ENCODE measurements at places on chromosomes 7 and 10.

- DNase-seq, result no peak
Measured at GRCh38 chr7:64888561-64888900, 14.5 kb upstream of the ZNF273 start.

DNA sequence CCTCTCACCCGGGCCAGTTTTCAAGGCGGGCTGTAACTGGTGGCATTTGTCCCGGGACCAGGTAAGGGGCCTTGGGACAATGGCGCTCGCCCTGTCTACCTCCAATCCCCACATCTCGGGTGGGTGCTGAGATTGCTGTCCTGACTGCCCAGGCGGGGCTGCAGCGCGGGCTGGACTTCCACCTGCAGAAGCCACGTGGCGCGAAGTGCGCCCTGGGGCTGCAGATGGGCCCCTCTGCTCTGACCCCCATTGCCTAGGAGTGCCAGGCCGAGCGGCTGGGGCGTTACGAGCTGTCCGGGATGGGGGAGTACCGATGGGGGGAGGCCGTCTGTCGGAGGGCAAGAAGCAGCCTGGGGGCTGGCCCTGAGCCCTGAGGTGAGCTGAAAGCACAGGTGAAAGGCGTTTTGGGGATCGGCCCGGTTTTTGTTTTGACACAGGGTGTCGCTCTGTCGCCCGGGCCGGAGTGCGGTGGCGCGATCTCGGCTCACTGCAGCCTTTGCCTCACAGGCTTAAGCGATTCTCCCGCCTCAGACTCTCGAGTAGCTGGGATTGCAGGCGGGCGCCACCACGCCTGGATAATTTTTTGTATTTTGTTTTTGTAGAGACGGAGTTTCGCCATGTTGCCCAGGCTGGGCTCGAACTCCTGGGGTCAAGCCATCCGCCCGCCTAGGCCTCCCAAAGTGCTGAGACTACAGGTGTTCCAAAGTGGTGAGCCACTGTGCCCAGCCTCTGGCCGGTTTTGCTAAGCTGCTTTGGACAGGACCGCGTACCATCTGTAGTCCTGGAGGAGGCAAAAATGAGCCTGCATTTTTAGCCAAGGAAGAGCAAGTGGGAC, at the start of gene SFXN2:
Gene SFXN2 (plus strand): TSS at position 16 of the 835 bp plus-strand sequence. CDS start 12,001 bp downstream, outside the sequence.
- peak; percentile 44 for DNase-seq

DNA sequence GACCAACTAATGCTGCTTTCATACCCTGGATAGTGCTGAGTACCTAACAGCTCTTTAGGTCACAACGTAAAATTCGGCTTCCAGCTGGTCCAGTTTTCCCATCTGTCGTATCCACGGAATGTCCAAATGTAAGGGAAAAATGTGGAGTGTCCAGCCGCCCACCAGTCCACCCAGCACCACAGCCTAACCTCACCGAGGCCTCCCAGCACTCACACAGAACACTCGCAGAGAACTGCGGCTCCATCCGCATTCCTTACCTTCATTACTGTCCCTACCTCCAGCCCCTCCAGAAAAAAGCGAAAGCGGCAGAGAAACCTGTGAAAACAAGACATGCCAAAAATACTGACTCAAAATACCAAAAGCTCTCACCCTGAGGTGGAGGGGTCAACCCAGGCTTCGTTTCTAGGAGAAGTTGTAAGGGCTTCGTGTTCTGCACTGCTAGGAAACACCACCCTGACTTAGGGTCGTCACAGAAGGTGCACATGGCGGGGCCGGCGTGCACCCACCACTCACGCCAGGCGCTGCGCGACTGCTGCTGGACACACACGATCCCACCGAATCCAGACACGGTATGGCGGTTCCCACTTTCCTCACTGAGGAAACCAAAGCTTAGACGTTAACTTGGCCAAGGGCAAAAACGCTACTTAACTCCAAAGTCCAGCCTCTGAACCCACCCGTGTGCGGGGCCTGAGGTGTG, 73.9 kb downstream of the AMZ1 start:
- no peak for DNase-seq

- peak; percentile 9 for DNase-seq
Measured at GRCh38 chr7:131302876-131303707, 24.6 kb upstream of the MKLN1 start.

DNA sequence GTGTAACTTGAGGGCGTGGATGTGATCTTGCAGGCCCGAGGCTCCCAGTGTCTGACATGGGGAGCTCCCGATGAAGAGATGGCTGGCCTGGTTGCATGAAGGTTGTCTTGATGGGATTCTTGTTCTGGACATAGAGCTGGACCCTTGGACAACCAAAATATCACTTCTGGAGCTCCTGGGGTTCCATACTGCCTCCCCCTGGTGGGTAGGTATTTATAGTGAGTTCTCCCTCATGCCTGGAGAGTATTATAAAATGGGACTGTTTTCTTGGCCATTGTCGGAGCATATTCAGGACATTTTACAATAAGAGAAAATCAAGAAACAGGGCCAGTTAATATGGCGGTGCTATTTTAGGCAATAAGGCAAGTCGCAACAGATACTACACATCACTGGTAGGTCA, 32.6 kb upstream of the GIMAP8 start:
- DNase-seq, result no peak

DNA sequence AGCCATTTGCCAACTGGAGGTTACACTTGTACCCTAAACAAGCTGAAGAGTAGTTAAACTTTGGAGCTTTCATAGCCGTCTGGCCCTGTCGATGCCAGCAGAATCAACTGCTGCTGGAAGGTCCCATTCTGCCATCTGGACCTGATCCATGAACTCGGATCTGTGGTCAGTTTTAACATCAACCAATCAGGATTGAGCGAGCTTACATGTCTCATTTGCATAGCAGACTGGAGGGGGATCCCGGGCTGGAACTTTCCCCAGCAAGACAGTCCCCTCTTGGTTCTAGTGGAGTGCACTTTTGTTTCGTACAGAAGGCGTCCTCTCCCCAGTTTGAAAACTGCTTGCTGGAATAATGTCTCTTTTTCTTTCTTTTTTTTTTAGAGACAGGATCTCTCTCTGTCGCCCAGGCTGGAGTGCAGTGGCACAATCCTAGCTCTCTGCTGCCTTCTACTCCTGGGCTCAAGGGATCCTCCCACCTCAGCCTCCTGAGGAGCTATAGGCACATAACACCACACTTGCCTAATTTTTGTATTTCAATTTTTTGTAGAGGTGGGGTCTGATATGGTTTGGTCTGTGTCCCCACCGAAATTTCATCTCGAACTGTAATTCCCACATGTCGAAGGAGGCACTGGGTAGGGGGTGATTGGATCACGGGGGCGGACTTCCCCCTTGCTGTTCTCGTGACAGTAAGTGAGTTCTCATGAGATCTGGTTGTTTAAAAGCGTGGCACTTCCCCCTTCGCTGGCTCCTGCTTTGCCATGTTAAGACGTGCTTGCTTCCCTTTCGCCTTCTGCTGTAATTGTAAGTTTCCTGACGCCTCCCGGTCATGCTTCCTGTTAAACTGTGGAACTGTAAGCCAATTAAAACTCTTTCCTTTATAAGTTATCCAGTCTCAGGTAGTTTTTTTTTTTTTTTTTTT, 42.8 kb upstream of the SEPHS1 start:
- DNase-seq, result no peak

DNA sequence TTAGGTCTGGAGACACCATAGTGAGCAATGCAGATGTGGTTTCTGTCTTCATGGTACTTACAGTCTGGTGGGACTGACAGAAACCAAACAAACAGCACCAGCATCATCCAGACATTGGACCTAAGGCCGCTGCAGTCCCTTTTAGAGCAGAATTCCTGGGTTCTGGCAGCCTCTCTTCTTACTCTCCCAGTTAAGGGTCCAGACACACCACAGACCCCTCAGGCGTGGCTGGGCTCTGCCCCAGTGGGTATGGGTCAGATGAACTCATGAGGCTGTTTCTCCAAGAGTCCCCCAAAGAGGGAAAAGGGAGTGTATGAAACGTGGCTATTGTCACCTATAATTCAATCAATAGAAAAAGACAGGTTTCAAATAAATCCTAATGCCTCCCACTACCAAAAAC, 31.3 kb downstream of the PRLHR start:
- no peak for DNase-seq

GRCh38 chr7:141074162-141074991, 513 bp downstream of the TMEM178B start:
- no peak for DNase-seq

DNA sequence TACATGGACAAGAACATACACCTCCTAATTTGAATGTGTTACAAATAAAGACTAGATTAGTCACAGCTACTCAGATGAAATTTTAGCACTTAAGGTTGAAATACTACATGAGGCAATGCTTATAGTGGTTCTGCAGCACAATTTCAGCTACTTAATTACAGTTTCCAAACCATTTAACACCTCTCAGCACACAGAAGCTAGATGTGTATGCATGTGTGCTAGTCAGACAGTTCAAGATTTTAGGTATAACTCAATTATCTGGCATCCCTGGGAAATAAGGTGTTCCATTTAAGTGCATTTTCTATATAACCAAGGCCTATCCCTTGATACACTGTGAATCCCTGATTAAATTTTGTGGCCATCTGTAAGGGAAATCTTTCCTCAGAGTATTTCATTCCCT, 141.8 kb downstream of the CHCHD3 start:
- no peak for DNase-seq

DNA sequence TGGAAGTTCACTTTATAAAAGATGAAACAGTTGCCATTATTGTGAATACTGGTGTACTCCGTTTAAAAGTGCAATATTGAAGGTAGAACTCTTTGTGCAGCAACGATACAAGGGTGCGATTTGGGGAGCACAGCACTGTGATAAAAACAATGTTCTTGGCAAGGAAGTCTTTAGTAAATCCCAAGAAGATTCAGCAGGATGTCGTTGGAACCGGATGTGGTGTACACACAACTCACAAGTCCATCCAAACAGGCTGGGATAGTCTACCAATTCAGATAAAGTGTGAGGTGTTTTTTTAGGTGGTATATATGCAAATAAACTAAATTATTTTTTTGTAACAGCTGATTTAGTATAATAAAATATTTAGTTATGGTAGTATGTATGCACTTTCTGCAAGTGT, 46.7 kb downstream of the ZNF777 start:
- DNase-seq, result no peak

GRCh38 chr10:133258818-133259601, 17.7 kb downstream of the ADAM8 start:
- peak; percentile 57 for DNase-seq

DNA sequence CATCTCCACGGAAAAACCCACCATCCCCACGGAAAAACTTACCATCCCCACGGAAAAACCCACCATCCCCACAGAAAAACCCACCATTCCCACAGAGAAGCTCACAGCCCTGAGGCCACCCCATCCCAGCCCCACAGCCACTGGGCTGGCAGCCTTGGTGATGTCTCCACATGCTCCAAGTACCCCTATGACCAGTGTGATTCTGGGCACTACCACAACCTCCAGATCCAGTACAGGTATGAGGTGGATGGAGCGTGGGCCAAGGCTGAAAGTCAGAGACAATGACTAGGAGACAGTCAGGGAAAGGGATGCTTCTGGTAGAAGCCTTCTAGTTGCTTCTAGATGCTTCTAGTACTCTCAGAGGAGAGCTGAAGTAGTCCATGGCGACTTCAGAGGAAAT, 19.6 kb downstream of the ZAN start:
- no peak for DNase-seq

GRCh38 chr10:14608381-14609001, 166.2 kb downstream of the FAM107B start:
- no peak for DNase-seq

DNA sequence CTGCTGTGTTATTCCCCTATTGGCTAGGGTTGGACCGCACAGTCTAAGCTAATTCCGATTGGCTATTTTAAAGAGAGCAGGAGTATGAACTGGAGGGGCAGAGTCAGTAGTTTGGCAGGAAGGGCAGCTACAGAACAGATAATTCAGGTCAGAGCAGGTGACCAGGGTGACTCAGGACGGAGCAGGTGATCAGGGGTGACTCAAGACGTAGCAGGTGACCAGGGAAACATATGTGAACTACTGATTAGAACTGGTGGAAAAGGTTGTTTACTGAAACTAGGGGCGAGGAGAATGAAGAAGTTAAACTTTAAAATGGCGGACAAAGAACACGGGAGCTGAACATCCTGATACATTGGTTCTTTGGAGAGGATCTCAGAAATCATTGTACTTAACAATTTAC, 102.3 kb downstream of the CCDC7 start:
- no peak for DNase-seq

- no peak for DNase-seq
Measured at GRCh38 chr7:139543801-139544603, 20.5 kb downstream of the CLEC2L start.

DNA sequence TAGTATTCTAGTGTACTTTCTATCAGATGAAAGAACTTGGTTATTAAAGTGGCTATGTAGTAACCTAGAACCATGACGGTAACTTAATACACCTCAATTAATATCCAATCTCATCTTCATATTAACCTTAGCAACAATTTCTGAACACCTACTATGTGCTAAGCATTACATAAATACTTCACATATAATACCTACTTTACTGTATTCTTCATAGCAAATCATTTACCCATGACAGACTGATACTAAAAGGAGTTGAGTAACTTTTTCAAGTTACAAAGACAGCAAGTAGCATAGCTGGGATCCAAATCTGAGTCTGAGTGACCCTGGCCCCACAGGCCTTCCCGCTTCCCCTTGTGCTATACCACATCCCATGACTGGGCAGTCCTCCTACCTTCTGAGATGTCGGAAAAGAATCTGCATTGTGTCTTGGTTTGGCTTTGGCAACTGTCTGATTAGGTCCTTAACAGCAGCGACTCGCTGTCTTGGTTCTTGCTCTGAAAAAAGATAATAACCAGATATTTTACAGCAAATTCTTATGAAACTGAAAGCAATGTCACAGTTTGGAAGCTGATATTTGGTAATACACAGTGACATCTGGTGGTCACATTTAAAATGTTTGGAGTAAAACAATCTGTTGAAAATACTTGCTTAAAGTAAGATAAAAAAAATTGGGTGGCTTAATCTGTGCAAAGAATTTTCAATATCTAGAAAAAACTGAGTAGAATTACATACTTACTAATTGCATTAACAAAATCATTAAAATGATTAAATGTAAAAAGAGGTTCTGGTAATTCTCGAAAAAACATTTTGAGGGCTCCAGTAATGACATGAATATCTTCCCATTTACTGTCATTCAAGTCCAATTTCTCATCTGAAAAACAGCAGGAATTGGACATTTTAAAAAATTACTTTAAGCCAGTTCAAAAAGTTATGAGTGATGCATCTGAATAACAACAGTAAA, 120.1 kb downstream of the ARHGAP12 start:
- DNase-seq, result no peak

DNA sequence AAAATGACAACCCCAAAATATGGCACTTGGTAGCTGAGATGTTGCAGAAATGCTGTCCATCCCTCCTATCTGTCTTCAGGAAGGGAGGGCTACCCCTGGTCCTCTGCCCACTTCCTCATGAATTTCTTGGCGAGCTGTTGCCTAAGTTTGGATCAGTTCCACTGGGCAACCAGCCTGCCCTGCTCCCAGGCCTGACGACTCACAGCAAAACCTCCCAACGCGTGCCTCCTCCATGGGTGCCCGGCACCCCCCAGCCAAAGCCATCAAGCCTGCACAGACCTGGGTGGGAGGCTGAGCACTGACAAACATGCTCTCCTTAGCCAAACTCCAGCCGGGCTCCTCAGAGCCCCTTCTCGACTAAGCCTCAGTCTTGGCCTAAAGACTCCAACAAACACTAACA, 8.9 kb downstream of the VSTM4 start:
- no peak for DNase-seq

Measured in activated T-cell treated with anti-CD3 and anti-CD28 coated beads for 1 hour (primary cell).